SJSA1 (cell line): ENCODE measurements at places on chromosomes 1 and 21. TPM values are rescaled to one million over a fixed set of nuclear protein-coding genes. Genes with fewer than 3 reads are reported as not detected.

Gene CSMD2
- 0.60 and 0.87 TPM in 2 replicates for total RNA-seq

Gene SH3BGR
- 5.2 and 104 TPM in 2 replicates for total RNA-seq

Gene OR2L5
- total RNA-seq = not detected in 2 replicates

Gene MASP2
- not detected in 2 replicates for total RNA-seq

Gene ZNF683
- total RNA-seq = not detected in 2 replicates

GRCh38 chr1:233086961-233087881, 136.8 kb downstream of the NTPCR start:
- DNase-seq = no peak
- H3K36me3 ChIP-seq = no peaks in the 10 kb centered on the region
- H3K4me1 ChIP-seq = peaks cover 19% of the 10 kb centered on the region
- no peak overlapping the region for H3K4me3 ChIP-seq
- no peak overlapping the region for H3K27ac ChIP-seq
- H3K27me3 ChIP-seq = no peaks in the 10 kb centered on the region

DNA sequence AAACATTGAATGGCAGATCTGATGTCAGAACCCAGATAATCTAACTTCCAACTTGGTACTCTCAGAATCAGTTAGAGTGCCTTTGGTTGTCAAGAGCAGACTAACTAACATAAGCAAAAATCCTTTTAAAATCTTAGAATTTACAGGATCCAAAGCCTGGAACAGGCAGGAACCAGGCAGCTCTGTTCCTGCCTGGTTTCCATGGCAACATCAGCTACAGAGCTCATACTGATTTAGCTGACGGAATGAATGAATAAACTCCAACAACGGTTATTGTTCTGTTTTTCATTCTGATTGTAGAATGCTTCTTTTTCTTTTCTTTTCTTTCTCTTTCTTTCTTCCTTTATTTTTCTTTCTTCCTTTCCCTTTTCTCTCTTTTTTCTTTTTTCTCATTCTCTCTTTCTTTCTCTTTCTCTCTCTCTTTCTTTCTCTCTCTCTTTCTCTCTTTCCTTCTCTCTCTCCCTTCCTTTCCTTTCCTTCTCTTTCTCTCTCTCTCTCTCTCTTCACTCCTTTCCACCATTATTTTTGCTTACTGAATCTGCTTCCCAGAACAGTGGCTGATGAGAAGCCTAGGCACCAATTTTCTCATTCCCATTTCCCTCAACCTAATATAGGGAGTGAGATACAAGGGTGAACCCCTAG, 121.6 kb downstream of the RGS7 start:
- no peaks in the 10 kb centered on the region for H3K36me3 ChIP-seq
- no peaks in the 10 kb centered on the region for H3K27me3 ChIP-seq
- no peak overlapping the region for H3K27ac ChIP-seq
- H3K4me1 ChIP-seq = no peaks in the 10 kb centered on the region

- H3K27me3 ChIP-seq = no peaks in the 10 kb centered on the region
- peaks cover 21% of the 10 kb centered on the region for H3K36me3 ChIP-seq
- no peak overlapping the region for H3K4me3 ChIP-seq
- DNase-seq = no peak
- peaks cover 17% of the 10 kb centered on the region for H3K4me1 ChIP-seq
- H3K27ac ChIP-seq = no peak overlapping the region
These were observed 43.4 kb downstream of the KIF1B start for GRCh38 chr1:10253755-10254154.

GRCh38 chr1:115340879-115341278, 2.8 kb upstream of the NGF start:
- H3K27me3 ChIP-seq = no peaks in the 10 kb centered on the region
- H3K27ac ChIP-seq = no peak overlapping the region
- DNase-seq = no peak
- no peak overlapping the region for H3K4me3 ChIP-seq
- H3K36me3 ChIP-seq = no peaks in the 10 kb centered on the region; the same call in 1 of the 2 replicates

- H3K4me1 ChIP-seq = peaks cover 23% of the 10 kb centered on the region
- H3K36me3 ChIP-seq = no peaks in the 10 kb centered on the region
- H3K27ac ChIP-seq = no peak within 1 kb of the TSS
- H3K27me3 ChIP-seq = no peaks in the 10 kb centered on the region
- peak within 1 kb of the TSS; percentile 18 for H3K4me3 ChIP-seq
- peak; percentile 85 for DNase-seq
These were observed at the start of gene RGS4 for GRCh38 chr1:163069142-163069541. RGS4 (plus strand) TSS chr1:163069361; CDS start chr1:163069485, 124 bp downstream.

DNA sequence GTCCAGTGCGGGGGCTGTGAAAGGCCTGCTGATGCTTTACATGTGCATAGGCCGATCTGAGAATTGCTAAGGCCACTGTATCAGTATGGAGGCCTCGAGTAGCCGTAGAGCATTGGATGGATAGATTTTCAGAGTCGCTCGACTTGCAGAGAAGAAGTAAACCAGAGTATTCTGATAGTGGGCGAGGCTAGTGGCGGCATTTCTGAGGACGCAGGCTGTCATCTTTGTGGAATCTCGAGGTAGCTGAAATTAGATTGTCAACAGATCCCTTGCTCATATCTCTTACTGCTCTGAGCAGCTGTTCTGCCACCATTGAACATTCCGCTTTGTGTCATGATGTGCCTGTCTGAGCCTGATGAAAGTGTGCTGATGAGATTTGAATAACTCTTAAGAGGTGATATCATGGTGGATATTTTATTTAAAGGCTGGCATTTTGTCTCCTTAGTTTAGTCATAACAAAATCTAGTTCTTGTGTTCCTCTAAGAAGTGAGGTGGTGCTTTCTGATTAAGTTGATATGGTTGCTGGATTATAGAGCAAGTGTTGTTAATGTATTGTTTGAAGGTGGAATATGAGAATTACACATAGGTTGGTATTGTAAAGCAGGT, 1.5 kb downstream of the KIF1B start:
- peaks cover 13% of the 10 kb centered on the region for H3K4me1 ChIP-seq
- peak overlapping the region; percentile 98 for H3K4me3 ChIP-seq
- peaks cover 9% of the 10 kb centered on the region for H3K36me3 ChIP-seq
- DNase-seq = peak; percentile 43
- H3K27ac ChIP-seq = peak overlapping the region; percentile 92

DNA sequence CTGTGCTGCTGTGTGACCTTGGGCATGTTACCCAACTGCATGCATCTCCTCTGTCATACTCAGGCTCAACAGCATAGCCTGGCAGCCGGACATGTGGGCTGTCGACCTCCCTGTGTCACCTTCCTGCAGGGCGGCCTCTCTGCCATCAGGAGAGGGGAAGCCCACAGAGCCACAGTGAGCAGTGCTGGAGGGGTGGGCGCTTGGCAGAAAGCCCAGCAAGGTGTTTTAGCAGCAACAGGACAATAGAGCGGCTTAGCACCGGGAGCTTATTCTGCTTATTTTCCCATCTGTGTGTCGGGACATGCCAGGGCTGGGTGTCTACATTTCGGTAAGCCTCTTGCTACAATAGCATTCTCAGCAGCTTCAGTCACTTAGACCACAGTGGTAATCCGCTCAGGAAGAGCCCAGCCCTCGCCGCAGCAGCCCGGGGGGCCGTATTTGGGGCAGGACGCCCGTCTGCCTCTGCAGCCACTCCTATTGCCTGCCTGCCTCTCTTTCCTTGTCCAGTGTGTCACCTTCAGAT, 22.8 kb upstream of the CDK18 start:
- peaks cover 6% of the 10 kb centered on the region for H3K4me1 ChIP-seq
- no peak overlapping the region for H3K4me3 ChIP-seq
- H3K27ac ChIP-seq = no peak overlapping the region

- DNase-seq = no peak
- peaks cover 11% of the 10 kb centered on the region for H3K4me1 ChIP-seq
- H3K27me3 ChIP-seq = no peaks in the 10 kb centered on the region
- no peak overlapping the region for H3K4me3 ChIP-seq
- no peak overlapping the region for H3K27ac ChIP-seq
These were observed 3.5 kb upstream of the IVL start for GRCh38 chr1:152904688-152905440.

DNA sequence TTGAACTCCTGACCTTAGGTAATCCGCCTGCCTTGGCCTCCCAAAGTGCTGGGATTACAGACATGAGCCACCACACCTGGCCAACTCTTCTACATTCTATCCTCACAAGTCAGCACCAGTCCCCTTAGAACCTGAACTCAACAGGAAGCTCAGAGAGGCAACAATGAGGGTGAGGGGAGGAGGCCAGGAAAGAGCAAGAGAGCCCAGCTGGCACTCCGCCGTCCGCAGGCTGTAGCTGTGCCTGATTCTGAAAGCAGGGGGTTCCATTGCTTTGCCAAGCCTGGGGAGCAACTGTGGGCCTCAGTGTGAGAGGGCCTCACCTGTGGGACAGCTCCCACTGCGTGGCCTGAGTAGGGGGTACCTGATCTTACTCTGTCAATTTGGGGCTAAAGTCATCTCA, 18.7 kb downstream of the STK40 start:
- no peak overlapping the region for H3K27ac ChIP-seq
- no peaks in the 10 kb centered on the region for H3K27me3 ChIP-seq
- H3K4me3 ChIP-seq = no peak overlapping the region
- no peak for DNase-seq

DNA sequence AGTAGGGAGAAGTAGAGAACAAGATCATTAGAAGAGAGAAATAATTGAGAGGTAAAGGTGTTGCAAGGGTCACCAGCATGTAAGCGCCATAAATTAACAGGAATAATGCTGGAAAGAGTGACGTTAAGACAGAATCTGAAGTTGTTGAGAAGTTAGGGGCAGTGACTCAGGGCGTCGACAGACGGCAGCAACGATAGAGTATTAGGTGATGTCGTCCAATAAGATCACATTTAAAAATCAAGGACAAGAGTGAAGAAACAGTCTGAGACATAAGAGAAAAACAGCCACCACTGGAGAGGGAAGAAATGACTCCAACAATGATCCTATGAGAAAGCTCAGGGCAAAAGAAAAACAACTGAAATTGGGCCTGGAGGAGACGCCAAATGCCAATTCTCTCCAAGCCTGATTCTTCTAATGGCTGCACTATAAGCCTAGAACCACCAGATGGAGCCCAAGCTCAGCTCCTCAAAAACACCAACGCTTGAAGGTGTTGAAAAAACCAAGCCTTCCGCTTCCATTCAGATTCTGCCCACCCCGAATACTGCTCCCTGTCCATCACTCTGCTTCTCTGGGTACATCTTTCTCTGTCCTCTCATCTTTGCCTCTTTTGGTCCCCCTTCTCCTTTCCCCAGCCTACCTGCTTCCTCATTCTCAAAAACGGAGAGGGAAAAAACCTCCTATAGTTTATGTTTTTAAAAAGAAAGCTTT, 70.0 kb downstream of the LUZP1 start:
- H3K4me3 ChIP-seq = no peak overlapping the region
- no peak overlapping the region; the same call in 1 of the 2 replicates for H3K27ac ChIP-seq
- H3K36me3 ChIP-seq = peaks cover 21% of the 10 kb centered on the region
- no peaks in the 10 kb centered on the region for H3K27me3 ChIP-seq
- peak; percentile 65 for DNase-seq
- H3K4me1 ChIP-seq = peaks cover 59% of the 10 kb centered on the region

- peak overlapping the region; percentile 62 for H3K27ac ChIP-seq
- peaks cover 22% of the 10 kb centered on the region for H3K36me3 ChIP-seq
- H3K4me1 ChIP-seq = peaks cover 73% of the 10 kb centered on the region
- no peak overlapping the region for H3K4me3 ChIP-seq
- peak; percentile 85 for DNase-seq
These were observed 4.5 kb downstream of the WNT2B start for GRCh38 chr1:112513112-112513870.

- H3K36me3 ChIP-seq = peaks cover 41% of the 10 kb centered on the region
- no peaks in the 10 kb centered on the region for H3K27me3 ChIP-seq
- peak; percentile 72 for DNase-seq
- peaks cover 43% of the 10 kb centered on the region for H3K4me1 ChIP-seq
These were observed 19.5 kb downstream of the SZRD1 start for GRCh38 chr1:16386454-16387113.

DNA sequence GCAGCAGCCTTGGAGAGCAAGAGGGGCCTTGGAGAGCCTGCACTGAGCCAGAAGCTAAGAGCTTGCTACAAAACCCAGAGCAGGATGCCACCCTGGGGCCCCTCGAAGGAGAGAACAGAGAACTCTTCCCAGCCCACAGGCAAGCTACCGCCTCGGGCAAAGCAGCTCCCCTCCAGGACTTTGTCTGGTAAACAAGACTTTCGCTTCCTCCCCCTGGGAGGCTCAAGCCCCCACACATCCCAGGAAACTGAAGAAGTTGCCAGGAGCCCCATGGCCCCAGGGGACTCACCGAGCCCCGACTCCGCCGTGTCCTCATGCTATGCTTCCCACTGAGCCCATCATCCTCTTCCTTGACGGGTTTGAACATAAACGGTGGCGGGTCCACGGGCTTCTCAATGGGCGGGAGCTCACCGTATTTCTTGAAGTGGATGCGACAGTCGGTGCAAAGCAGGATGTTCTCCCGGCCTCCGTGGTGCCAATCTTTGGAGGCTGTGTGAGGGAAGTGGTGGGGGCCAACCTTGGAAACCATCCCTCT, 45.9 kb downstream of the SLC45A1 start:
- no peaks in the 10 kb centered on the region for H3K27me3 ChIP-seq
- peaks cover 64% of the 10 kb centered on the region for H3K36me3 ChIP-seq
- H3K4me3 ChIP-seq = no peak overlapping the region
- DNase-seq = no peak
- no peak overlapping the region for H3K27ac ChIP-seq

- no peak for DNase-seq
- peaks cover 16% of the 10 kb centered on the region for H3K4me1 ChIP-seq
- no peak overlapping the region for H3K27ac ChIP-seq
These were observed 65.1 kb downstream of the PIK3CD start for GRCh38 chr1:9716404-9717192.

- no peak for DNase-seq
- no peak overlapping the region for H3K27ac ChIP-seq
- H3K4me1 ChIP-seq = 0 out of 2 replicates have a peak, but pooled peaks cover 5% of the 10 kb centered on the region
- H3K4me3 ChIP-seq = no peak overlapping the region
- no peaks in the 10 kb centered on the region for H3K27me3 ChIP-seq
These were observed 454.6 kb upstream of the RUNX1 start for GRCh38 chr21:35503671-35504070.

GRCh38 chr1:221605569-221605968, 136.3 kb downstream of the DUSP10 start:
- H3K36me3 ChIP-seq = no peaks in the 10 kb centered on the region
- no peak overlapping the region for H3K27ac ChIP-seq
- no peaks in the 10 kb centered on the region for H3K4me1 ChIP-seq

DNA sequence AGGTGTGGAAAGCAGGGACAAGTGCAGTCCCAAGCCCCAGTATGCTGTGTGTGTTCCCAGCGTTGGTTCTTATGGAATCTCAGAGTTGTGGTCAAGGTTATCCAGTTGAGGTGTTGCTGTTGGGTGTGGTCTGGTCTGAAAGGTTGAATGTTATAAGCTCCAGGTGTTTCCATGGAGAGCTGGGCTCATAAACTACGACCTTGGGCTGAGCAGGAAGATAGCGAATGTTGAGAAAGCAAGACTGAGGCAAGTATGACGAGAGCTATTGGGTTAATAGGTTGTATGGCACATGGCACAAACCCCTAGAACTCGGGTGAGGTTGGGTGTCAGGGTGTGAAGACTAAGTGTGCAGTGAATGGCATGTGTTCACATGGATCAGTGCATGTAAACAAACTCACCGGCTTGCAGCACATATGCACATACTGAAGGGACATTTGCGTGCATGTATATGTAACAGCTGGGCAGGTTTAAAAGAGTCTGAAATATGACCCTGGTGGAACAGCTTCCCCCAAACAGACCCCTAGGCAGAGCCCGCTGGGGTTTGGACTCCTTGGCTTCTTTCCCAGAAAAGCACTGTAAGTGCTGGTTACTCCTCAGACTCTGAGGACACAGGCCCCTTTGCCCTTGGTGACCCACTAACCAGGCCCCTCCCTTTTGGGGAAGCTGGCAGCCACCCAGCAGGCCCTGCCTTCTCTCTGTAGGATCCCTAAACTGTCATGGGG, 117.5 kb downstream of the NAV1 start:
- peaks cover 12% of the 10 kb centered on the region for H3K4me1 ChIP-seq
- no peak overlapping the region for H3K4me3 ChIP-seq
- peaks cover 2% of the 10 kb centered on the region; the same call in 1 of the 2 replicates for H3K36me3 ChIP-seq
- H3K27me3 ChIP-seq = no peaks in the 10 kb centered on the region
